ENCODE measurements at places on chromosomes 16 and 17. TPM values are rescaled to one million over a fixed set of nuclear protein-coding genes. Genes with fewer than 3 reads are reported as not detected.

The PRR11 gene
- 2.4 TPM for total RNA-seq

The FOXN1 gene
- total RNA-seq: not detected

The PRM1 gene
- not detected for total RNA-seq

The TSPAN10 gene
- total RNA-seq: 2.1 TPM

The SPPL2C gene
- not detected for total RNA-seq

The SHISA6 gene
- not detected for total RNA-seq

The PDP2 gene
- 7.5 TPM for total RNA-seq

The HEXD gene
- total RNA-seq: 9.7 TPM

The CA7 gene
- not detected for total RNA-seq

Measured in smooth muscle cell of bladder (primary cell).